H1 (cell line): ENCODE measurements at places on chromosomes 7 and 10. TPM values are rescaled to one million over a fixed set of nuclear protein-coding genes. Genes with fewer than 3 reads are reported as not detected.

GRCh38 chr10:117892681-117893220 lies 154.0 kb downstream of the RAB11FIP2 start:
- no peak for DNase-seq

PTPN20 gene
- not detected in 2 replicates for total RNA-seq

DNA sequence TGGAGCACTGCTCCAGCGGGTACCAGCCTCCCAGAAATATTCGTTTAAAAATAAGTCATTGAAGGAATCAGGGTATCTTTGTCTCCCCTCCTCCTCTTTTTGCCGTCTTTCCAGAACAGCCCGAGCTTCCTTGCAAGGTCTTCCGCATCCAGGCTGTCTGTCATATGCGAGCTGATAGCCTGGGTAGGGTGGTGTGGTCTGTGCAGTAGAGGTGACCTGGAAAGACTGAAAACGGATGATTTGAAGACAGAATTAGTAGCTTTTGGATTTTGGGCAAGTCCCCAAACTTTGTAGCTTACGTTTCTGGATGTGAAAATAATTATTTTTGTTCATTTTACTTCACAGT lies 480 bp downstream of the VPS50 start:
- no peak for DNase-seq

NKX2-3 gene
- total RNA-seq = not detected in 2 replicates

DNA sequence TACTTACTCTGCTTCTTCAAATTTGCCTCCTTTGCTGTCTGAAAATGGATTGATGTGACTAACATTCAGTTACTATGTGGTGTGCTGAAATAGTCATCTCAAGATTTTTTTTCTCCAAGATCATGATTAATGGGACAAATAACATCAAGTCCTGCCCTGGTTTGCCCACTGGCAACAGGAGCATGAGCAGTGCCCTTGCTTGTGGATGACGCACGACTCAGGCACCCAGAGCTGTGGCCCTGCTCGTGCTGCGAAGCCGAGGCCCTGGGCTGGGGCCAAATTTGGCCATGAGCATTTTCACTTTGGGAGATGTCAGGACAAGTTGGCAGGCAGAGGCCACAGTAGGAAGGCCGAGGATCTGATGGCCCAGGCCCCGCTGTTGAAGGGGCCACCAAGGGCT lies 239.8 kb upstream of the IGFBP3 start:
- no peak for DNase-seq

- DNase-seq = peak; percentile 17
Measured at GRCh38 chr10:63819753-63820329, 298.6 kb downstream of the REEP3 start.

IFIT1B gene
- total RNA-seq = not detected in 2 replicates

AASS gene
- 383 and 394 TPM in 2 replicates for total RNA-seq

DNA sequence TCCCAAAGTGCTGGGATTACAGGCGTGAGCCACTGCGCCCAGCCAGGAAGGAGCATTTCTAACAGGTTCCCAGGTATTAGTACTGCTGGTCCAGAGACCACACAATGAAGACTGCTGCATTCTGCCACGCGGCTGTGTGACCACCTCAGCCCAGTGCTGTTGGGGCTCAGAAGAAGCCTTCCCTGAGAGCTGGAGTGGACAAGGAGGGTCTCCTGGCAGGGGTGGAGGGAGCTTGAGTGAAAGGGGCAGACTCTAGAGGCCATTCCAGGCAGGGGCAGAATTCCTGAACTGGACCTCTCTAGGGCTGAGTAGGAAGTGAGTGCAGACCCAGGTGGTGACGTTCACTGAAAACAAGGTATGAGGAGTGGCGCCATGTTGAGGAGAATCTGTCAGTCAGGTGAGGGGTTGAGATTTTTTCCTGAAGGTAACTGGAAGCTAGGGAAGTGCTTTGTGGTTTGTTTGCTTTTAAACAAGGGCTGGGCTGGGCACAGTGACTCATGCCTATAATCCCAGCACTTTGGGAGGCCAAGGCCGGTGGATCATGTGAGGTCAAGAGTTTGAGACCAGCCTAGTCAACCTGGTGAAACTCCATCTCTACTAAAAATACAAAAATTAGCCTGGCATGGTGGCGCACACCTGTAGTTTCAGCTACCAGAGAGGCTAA lies 67.6 kb downstream of the TACC2 start:
- no peak for DNase-seq

DNA sequence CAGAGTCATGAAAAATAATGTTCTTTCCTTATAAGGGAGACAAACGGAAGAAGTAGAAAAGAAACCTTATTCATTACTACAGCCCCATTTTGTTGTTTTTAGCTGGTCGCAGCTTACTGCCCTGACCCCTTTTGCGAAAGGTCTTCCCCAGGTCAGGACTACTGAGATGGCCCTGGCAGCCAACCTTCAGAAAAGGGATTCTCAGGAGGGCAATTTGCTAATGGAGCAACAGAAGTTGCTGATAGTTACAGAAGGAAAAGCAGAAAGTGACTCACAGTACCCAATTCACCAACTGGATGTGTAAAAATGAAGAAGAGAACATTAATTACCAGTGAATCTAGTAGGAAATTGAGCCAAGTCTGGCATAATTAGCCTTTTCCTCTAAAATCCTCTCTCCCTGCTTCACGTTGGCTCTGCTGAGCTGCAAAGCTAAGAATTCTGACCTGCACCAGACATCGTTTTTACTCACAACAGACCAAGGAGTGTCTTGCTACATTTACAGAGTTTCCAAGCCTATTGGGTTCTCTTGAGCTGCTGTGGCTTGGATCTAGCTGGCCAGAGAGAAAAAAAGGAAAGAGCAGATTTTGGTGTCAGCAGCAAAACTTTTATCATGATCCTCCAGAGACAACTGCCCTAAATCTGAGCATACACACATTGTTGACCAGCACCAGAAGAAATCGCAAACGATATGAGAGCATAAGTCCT lies 499.9 kb upstream of the FZD8 start:
- no peak for DNase-seq

SCIN gene
- total RNA-seq = 1.9 and 2.3 TPM in 2 replicates

GRCh38 chr7:18685971-18686370 lies 190.4 kb downstream of the HDAC9 start:
- DNase-seq = no peak

- no peak for DNase-seq
Measured at GRCh38 chr10:114096864-114097263, 53.2 kb downstream of the ADRB1 start.

GRCh38 chr10:117533507-117534281 lies 8.9 kb upstream of the EMX2 start:
- no peak for DNase-seq

ABCC2 gene
- total RNA-seq = 0.42 and 1.1 TPM in 2 replicates

EN2 gene
- total RNA-seq = not detected in 2 replicates

ZNF12 gene
- total RNA-seq = 16.2 and 16.8 TPM in 2 replicates

DNA sequence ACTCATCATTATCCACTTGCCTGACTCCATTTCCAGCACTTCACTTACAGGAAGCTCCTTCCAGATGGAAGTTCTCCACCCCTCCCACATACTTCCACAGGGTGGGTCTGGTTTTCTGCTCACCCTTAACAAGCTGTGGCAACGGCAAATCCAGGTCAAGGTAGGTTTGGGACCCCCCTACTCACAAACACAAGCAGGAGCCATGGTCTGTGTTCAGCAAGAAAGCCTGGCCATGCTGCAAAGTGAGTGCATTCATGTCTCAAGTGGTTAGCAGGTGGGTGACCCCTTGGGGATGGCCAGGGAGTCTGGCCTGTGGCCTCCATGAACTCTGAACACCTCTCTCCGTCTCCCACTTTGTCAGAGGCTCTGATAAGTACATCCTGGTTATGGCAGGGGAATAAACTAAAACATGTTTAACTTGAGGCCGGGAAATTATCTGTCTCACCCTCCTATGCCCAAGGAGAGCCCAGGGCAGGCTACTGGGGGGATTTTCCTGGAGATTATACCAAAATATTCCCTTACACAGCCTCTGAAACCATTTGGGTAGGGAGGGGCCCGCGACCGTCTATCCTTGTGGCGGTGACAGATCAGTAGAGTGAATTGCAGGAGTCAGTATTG lies 844 bp downstream of the XPNPEP1 start:
- no peak for DNase-seq

DNA sequence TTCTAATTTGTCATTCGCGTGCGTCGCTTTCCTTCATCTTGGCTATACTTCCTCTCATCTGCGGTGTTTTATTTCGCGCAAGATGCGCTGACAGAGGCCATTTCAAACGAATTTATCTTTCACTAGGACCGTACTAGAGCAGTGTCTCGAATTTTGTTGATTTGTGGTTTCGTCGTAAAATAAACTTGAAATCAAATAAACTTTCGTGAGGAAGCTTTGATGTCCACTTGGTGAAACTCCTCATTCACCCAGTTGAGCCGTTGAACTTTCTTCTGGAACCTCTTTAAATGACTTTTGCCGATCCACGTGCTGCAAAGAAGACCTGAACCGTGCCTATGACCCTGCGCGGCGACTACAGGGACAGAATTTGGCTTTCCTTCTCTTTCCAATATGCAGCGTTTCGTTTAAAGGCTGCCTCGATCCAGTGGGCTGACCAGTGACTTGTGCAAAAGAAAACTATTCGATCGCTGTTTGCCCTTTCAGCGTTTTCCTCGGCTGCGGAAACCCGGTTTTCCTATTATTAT lies 163.9 kb upstream of the PPP1R3A start:
- no peak for DNase-seq

DNA sequence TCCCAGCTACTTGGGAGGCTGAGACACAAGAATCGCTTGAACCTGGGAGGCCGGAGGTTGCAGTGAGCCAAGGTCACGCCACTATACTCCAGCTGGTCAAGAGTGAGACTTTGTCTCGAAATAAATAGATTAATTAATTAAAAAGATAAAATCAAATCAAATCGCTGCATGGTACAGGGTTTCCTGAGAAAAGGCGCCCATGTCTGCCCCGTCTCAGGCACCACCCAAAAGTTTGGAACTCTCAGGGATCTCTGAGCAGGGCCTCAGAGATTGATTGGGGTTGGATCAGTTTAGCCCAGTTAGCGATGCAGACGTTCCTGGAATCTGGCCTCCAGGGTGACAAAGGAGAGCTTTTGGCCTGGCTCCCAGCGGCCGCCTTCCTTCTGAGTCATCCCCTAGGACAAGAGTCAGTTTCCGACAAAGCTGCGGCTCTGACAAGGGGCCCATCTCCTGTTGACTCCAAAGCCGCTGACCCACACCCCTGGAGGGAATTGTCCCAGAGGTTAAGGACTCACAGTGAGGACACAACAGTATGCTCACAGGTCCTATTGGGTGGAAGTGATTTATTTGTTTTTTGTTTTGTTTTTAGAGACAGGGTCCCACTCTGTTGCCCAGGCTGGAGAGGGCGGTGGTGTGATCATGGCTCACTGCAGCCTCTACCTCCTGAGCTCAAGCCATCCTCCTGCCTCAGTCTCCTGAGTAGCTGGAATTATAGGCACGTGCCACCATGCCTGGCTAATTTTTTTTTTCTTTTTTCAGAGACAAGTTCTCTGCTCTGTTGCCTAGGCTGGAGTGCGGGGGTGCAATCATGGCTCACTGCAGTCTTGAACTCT lies 6.8 kb downstream of the ORAI2 start:
- peak; percentile 53 for DNase-seq

CYP2C8 gene
- 0.32 TPM in 1 of 2 replicates, not detected in the other for total RNA-seq
